Heart right ventricle (tissue), 16 donors: ENCODE measurements at places on chromosomes 3 and 15. TPM values are rescaled to one million over a fixed set of nuclear protein-coding genes. Genes with fewer than 3 reads are reported as not detected.

DNA sequence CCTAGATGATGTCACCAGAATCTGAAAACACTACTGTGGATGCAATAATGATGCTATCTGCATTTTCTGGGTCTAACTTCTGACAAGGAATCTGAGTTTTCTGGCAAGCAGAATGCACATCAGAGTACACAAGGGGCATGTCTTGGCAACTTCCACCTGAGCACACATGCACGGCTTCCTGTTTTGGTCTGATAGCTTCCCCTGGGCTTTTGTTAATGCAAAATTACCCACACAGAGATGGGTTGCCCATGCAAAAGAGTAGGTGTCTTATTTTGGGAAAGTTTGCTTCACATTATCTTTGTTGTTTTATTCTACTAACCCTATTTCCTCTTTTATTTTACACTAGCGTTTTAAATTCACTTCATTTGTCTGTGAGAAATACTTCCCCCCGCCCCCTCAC is 74.2 kb upstream of the SATB1 start:
- no peak for DNase-seq

DNA sequence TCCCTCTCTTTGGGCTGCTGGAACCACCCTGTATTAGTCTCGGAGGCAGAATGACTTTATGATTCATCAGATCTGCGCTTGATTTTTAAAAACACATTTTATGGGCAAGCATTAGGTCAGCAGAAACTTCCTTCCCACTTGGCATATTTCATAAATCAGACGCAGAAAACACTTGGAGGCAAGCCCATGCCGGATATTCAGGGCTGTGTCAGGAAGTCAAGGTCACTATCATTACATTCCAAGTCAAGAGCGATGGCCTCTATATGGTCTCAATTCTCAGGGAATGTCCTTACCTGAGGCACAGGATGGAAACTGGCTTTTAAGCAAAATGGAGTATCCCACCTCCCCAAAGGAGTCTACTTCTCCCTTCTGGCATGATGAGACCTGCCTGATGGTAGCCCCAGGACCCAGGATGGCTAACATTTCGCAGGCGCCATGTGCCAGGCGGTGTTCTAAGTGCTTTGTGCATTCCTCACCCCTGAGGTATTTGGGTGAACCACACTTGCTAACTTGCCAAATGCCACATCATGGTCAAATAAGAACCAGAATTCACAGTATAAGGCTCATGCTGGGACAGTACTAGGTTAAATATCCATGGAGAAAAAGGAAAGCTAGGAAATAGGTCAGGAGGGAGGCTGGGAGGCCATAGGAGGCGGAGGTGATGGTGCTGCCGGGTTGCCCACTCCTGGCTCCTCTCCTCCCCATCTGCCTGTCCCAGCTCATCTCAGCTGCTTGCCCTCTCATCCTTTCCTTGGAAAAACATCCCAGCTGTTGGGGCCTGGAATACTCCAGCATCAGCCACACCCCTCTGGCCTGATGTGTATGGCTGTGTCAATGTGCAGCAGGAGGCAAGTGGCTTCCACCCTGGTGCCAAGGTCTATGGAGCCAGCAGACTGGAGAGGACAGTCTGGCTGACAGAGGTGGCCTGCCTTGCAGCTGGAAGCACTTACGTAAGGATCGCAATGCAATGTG is 18.8 kb downstream of the BCL2L10 start:
- DNase-seq: no peak

DNA sequence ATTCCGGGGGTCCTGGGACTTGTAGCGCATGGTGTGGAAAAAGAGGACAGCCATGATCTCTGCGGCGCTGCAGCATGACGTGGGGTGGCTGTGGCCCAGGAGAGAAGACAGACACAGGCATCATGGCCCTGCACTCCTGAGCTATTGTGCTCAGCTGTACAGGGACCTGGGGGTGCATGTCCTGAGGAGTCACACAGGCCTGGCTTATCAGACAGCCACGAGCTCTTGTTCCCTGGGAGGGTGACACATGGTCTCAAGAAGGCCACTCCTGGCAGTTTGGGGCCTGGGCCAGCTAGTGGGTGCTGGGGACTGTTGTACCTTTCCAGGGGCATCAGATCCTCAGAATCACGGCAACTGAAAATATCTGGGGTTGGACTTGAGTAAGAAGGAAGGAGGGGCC is 13.7 kb downstream of the TKT start:
- DNase-seq: peak; percentile 41

DNA sequence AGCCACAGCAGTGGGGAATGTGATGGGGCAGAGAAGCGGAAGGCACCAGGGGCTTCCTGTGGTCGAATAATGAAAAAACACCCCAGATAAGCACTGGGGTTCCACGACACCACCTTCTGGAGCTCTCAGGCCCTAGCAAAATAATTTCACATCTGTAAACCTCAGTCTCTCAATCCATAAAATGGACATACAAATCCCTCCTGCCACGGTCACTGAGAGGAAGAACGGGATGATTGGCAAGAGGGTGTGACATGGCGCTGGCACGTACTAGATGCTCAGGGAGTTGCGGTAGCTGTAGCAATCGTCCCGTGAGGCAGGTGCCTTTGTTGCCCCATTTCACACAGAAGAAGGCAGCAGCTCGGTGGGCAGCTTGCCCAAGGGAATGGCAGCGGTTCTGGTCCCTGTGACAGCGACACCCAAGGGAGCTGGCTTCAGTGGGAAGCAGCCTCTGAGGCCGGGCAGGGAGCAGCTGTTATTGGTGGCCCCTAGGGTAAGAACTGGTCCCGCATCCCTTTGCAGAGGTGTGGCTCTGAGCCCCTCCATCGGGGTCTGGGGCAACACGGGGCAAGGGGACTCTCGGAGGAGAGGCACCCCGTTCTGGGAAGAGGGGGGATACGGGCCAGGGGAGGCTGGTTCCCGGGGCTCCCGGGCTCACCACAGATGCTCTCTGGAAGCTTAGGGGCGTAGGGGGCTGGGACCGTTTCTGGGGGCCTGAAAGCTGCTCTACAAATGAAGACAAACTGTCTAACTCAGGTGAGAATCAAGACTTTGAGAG is 114.0 kb upstream of the ALDH1A3 start:
- DNase-seq: no peak

- DNase-seq: no peak
Observed at GRCh38 chr15:62706317-62706716, 336.2 kb upstream of the TPM1 start.

- no peak for DNase-seq
Observed at GRCh38 chr3:50924638-50925037, 249.9 kb downstream of the DOCK3 start.

DNA sequence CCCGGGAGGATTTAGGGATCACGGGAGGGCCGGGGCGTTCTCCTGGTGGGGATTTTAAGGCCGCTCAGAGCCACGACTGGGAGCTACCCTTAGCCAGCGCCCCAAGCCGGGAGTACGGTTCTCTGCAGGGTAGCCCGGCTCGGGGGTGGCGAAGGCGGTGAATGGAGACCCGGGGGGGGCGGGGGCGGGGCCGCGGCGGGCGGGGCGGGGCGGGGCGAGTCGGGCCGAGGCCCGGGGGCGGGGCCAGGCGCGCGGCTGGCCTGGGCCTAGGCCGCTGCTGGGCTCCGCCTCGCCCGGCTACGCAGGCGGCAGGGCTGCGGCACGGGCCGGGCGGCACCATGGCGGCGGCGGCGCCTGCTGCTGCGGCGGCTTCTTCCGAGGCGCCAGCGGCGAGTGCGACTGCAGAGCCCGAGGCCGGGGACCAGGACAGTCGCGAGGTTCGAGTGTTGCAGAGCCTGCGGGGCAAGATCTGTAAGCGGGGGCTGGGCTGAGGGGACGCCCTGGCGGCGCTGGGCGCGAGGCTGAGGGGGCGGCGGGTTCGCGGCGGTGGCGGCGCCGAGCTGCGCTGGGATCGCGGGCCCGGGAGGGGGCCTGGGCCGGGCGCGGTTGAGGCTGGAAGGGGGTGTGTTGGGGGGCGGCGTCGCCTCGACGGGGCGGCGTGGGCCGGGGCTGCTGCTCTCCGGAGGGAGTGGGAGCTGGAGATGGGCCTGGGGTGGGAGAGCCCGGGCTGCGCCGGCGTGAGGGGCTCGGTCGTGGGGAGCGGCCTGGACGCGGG is at the start of gene RASA2:
Gene RASA2, plus strand, starts transcription at position 282 of the 775 bp plus-strand sequence. Its CDS starts 57 bp downstream, at position 339.
- peak; percentile 72 for DNase-seq

DNA sequence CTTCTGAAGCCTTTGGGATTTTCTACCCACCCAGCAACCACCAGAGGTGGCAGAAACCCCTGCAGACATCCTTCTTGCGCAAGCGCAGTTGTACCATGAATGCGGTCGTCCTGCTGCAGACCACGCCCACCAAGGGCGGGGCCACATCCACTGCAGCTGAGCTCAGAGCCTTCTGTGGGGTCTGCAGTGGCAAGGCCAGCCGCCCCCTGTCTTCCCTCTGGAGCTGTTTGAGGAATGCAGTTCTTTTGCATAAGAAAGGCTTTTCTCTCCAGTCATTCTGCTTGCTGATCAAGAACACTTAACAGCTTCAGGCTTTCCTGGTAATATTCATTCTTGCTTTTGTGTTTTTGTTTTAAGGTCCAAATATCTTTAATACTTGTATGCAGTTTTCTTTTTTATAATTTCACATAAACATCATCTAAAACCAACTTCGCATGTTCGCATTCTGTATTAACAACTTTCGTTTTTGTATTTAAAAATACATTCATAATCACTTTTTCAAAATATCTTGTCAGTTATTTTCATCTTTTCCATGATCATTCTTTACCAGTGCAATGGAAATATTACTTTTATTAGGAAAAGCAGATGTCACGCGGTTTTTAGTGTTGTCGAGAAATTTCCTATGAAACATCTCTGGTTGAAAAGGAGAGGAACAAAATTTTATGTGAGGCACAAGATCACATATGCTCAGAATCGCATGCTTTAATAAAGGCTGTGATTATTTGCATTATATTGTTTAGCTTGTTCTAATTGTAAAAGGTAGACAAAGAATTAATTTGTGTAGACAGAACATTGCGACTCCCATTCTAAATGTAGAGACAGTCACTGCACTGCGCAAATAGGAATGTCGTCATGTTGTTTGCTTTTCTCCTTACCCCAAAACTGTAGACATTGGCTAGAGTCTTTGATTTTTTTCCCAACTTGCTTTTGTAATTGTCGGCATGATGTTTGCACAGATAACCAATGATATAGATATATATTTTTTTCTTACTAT is 98.1 kb upstream of the SNRPN start:
- DNase-seq: peak; percentile 40

GRCh38 chr15:100340721-100341238 is 995 bp downstream of the ADAMTS17 start:
- DNase-seq: no peak

DNA sequence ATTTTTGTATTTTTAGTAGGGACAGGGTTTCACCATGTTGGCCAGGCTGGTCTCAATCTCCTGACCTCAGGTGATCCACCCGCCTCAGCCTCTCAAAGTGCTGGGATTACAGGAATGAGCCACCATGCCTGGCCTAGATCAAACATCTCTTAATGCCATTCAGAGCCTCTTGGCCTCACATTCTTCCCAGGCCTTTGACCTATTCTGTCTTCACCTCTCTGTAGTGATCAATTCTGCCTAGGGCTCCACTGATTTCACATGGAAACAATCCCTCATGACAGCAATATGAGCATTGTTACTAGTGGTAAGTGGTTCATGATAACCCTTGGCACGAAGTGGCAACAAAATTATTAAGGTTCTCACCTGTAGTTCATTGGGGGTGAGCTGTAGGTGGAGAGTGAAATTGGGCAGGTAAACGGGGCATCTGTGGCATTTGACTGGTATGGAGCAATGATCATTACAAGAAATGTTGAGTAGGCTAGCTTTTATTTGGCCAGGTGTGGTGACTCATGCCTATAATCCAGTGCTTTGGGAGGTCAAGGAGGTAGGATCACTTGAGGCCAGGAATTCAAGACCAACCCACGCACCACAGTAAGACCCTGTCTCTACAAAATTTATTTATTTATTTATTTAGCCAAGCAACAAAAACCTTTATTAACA is 4.8 kb upstream of the ARPIN start:
- DNase-seq: no peak

- DNase-seq: no peak
Observed at GRCh38 chr3:119146578-119147375, 812 bp downstream of the TEX55 start.

DNA sequence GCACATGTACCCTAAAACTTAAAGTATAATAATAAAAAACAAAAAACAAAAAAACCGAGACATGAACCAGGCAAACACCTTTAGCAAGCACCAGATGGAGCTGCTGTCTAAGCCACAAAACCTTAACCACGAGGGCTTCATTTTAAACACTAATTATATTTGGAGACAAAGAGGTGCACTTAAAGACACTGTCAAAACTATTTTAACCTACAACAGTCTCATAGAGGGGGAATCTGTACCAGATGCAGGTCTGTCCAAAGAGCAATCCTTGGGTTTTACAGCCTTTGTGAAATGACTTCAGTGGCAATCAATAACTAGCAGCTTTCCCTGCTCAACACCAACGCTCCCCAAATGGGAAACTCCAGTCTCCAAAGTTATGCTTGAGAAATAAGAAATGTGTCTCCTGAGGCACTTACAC is 115.7 kb upstream of the TSPAN3 start:
- no peak for DNase-seq

- DNase-seq: no peak
Observed at GRCh38 chr3:173410849-173411248, 13.3 kb downstream of the NLGN1 start.

DNA sequence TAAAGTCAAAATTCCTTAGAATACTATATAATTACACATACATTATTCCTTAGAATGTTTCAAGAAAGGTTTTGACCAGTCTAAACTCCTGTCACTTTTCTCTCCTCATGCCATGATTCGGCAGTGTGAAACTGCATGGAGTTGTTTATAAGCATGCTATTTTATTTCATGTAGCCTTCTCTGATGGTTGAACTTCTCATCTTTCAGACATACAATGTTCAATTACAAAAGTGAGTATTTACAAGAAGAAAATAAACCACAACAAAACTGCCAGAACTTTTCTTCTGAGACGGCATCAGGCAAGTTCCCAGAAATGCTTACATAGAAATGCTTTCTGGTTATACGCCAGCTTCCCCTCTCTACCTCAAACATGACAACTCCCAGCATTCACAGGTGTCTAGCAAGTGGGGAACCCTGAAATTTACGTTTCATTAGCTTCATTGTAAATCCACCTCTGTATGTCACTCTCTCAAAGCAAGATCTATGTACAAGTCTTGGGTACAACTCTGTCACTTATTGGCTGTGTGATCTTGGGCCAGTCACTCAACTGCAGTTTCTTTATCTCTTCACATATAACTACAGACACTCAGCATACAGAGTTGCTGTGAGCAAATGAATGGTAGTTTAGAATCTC is 42.7 kb downstream of the HDGFL3 start:
- no peak for DNase-seq

GRCh38 chr3:194801461-194802432 is 116.1 kb downstream of the FAM43A start:
- no peak for DNase-seq

GRCh38 chr3:151219056-151219455 is 16.0 kb upstream of the GPR171 start:
- DNase-seq: no peak

GRCh38 chr15:70494852-70495571 is 268.3 kb downstream of the UACA start:
- no peak for DNase-seq

The FRMD4B gene
- 17.8 TPM for total RNA-seq

The KIF9 gene
- 10.8 TPM for total RNA-seq

The SYNM gene
- 378 TPM for total RNA-seq

The THRB gene
- 28.3 TPM for total RNA-seq

The CCR8 gene
- not detected for total RNA-seq

The AMT gene
- total RNA-seq: 36.8 TPM

The SUCNR1 gene
- 0.04 TPM for total RNA-seq

The TGM5 gene
- not detected for total RNA-seq

The MCTP2 gene
- 8.3 TPM for total RNA-seq

The PTH1R gene
- total RNA-seq: 2.0 TPM

The COL8A1 gene
- total RNA-seq: 7.5 TPM
